Stimulated activated CD4-positive, alpha-beta T cell treated with anti-CD3 and anti-CD28 coated beads, Interleukin-2, amount 100 ng/mL, for 48 hours (primary cell): ENCODE measurements at places on chromosomes 16 and 17.

GRCh38 chr16:557463-558297 is 2.5 kb upstream of the PRR35 start:
- DNase-seq, result no peak

DNA sequence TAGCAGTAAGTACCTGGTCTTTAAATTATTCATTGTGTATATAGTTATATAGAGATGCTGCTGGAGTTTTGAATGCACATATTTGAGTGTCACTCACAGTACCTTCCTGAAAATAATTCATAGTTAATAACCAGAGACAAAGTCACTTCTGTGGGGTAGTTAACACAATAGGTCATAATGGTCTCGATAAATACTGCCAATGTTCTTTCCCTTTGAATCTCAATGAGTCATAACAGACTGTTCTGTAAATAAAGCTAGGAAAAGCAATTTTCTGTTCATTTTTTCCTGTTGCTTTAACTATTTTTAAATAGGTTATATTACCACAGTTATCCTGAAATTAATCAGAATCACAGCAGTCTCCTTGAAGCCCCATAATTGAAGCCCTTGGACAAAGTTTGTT is 87.2 kb downstream of the MAP2K4 start:
- no peak for DNase-seq

- no peak for DNase-seq
Measured at GRCh38 chr16:66426112-66427035, 721 bp upstream of the BEAN1 start.

DNA sequence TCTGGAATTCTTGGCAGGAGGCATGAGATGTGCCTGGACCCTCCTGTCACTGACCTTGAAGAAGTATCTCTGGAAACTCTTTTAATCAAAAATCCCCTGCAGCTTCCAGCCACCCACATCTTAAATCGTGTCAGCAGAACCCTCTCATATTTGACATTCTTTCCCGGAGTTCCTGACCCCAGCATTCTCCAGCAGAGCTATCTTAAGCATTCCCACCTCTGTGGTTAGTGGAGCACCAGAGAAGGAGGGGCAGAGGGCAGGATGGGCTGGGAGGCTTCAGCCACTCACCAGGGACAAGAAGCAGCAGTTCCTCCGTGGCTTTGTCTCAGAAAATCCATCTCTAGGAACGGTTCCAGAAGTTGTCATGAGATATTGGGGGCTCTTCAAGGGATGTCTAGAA is 149.9 kb downstream of the RGS9 start:
- DNase-seq, result no peak

DNA sequence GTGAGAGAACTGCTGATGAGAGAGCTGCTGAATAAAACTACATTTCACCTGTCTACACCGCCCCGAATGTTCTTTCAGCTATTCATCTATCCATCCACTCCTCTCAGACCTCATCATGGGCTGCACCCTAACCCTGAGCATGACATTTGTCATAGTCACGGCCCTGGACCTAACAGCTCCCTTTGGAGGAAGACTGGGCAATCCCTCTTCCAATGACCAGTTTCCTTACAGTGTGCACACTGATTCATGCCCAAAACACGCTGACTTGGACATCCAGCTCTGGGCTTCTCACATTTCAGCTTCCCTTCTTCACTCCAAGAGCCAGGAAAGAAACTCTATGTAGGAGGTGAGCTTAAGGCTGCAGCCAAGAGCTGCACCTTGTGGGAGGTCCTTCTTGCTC is 41.8 kb upstream of the ARL4D start:
- no peak for DNase-seq

DNA sequence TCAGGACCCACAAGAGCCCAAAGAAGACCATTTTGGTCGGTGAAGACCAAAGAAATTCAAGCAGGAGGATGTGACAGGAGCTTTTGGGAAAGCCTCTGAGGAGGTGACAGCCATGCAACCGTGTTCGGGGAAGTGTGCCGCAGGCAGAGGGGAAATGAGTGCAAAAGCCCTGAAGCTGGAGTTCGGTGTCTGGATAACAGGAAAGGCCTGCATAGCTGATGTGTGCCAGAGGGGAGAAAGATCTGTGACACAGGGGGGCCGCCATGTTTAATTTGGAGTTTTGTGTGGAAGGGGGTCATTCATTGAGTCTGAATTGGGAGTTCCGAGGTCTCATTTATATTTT is 870 bp upstream of the ZC3H7A start:
- DNase-seq, result no peak

GRCh38 chr16:1283296-1283695 is 26.1 kb upstream of the UBE2I start:
- DNase-seq, result no peak

- no peak for DNase-seq
Measured at GRCh38 chr17:15998031-15998562, 1.4 kb downstream of the ZSWIM7 start.

DNA sequence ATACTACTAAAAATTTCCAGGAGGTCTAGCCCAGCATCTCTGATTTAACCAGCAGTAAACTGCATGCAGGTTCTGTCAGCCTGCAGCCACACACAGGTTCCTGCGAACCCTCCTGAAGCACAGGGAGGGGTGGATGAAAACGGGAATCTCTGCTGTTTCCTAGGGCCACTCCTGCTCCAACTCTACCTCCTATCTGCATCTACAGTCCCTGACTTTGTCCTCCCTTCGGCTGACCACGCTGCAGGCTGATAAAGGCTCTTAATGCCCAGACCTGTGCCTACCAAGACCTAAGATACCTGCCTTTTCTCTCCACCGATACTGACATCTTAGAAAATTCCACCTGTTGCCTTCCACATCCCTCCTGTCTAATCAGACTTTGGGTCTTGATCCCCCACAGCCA is 50.2 kb downstream of the CYTH1 start:
- DNase-seq, result no peak

DNA sequence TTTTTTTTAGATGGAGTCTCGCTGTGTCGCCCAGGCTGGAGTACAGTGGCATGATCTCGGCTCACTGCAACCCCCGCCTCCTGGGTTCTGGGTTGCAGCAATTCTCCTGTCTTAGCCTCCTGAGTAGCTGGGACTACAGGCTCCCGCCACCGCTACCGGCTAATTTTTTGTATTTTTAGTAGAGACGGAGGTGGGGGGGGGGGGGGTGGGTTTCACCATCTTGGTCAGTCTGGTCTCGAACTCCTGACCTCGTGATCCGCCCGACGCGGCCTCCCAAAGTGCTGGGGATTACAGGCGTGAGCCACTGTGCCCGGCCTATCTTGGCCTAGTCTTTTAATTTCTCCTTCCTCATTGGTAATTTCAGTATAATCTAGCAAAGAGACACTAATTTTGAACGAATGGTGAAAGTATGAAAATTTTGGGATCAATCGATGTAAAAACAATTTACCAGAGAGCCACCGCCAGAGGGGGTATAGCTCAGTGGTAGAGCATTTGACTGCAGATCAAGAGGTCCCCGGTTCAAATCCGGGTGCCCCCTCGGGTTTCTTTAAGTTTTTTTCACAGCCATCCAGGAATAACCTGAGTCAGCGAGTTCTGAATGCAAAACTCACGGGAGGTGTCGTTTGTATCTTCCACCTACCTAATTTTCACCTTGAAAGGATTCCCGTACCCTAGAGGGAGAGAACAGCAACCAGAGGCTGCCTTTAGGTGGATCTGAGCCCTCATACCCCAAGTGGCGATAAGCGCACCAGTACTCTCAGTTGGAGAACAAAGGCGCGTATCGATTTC is 2.5 kb upstream of the LASP1 start:
- DNase-seq, result peak; percentile 62

GRCh38 chr17:38879878-38880665 is 10.2 kb downstream of the LASP1 start:
- no peak for DNase-seq

- no peak for DNase-seq
Measured at GRCh38 chr16:88370365-88370764, 12.4 kb upstream of the ZNF469 start.

DNA sequence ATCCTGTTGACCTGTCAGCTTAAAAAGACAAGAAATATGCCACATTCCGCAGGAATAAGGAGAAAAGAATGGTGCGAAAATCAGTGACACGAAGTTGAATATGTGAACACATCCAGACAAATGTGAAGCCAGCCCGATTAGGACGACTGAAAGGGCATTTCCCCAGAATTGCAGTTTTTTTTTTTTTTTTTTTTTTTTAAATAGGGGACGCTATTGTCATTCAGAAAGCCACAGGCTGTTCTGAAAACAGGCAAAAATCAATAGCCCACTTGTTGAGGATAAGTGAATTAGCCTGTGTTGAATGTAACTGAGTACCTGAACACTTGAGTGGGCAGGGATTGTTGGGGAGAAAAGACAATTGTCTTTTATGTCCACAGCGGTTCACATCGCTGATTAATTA is 507.1 kb downstream of the WWOX start:
- no peak for DNase-seq

GRCh38 chr17:66835476-66835875 is 559 bp downstream of the CACNG5 start:
- DNase-seq, result no peak

GRCh38 chr16:194516-194915 is 14.3 kb downstream of the HBQ1 start:
- DNase-seq, result no peak

GRCh38 chr17:4852567-4853207 is 19.5 kb downstream of the MINK1 start:
- no peak for DNase-seq

GRCh38 chr16:56262148-56262547 is 70.9 kb downstream of the GNAO1 start:
- no peak for DNase-seq

DNA sequence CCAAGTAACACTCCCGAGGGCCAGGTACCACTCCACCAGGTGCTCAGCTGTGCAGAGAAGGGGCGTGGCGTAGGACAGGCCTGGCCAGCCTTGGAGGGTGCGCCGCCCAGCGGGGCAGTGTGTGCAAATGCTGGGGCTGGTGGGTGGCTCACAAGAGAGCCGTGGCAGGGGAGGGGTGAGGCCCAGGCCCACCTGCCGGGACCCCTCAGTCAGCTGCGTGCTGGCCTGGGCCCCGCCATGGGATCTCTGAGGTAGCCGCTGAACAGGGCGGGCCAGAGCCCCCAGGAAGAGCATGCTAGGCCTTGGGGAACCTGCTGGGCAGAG is 8.8 kb downstream of the TPSG1 start:
- DNase-seq, result no peak

- no peak for DNase-seq
Measured at GRCh38 chr16:27355610-27356009, 41.8 kb downstream of the IL4R start.

DNA sequence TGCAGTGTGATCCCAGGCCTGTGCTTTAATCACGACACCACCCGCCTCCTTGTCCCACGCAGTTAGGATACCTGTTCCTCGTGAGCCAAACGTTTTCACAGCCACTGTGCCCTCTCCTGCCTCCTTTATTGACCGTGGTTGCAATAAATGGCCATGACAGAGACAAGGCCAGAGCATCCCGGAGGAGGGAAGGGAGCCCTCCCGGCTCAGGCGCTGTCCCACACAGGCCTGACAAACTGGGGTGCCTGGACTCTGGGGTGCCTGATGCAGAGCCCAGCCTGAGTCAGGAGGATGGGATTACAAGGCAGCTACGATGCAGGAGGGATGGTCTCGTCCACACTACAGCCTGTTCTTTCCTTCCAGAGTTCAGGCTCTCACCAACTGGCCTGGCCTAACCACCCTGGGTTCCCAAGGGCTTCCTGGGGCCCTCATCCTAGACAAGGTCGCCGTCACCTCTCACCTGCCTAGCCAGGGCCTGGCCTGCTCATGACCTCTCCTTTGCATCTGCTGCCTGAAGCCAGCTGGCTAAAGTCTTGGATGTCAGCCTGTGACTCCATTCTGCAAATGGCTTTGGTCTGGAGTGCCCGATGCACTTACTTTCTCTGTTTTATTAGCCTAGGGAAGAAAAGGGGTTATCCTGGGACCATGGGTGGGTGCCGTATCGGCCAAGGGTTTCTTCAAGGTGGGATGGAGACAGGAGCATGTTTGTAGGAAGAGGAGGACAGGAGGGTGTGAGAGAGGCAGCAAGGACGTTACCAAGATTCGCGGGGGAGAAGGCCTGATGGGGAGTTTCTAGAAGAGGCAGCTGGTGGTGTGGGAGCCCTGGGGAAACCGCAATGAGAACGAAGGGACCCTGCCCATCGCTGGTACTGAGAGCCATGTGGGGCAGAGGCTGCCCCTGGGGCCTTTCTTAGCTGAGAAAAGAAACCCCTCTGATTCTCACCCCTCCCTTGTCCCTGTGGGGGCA is 234.3 kb upstream of the TNRC6C start:
- DNase-seq, result no peak

DNA sequence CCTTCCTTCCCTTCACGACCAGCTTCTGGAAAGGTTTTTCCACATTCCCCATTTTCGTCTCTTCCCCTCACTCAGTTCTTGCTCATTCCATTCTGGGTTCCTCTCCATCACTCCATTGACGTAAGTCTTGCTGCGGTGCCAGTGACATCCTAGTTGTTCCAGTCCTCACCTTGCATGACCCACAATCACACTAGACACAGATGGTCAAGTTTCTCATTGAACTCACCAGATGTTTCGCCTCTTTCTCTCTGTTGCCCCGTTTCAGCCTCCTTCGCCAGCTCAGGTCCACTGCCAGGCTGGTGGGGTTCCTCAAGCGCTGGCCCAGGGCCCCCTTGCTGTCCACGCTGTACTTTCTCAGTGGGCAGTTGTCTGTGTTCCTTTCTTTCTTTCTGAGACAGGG is 43.4 kb downstream of the CCDC42 start:
- no peak for DNase-seq

- no peak for DNase-seq
Measured at GRCh38 chr16:85524630-85525419, 88.3 kb upstream of the GSE1 start.

DNA sequence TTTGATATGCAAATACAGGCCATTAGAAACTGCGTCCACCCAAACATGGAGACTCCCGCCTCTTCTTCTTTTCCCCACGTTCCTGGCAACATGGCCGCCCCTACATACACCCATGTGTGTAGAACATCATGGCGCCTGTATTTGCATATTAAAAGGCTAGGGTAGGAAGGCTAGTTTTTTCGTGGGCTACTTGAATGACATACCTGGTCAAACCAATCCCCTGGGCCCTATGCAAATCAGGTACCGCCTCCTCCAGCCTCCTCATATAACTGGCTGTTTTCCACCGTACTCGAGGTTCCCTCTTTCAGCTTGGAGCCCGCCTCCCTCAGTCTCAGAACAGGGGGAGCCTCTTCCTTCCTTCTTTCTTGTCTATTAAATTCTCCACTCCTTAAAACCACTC is 840 bp upstream of the CD300LB start:
- no peak for DNase-seq

DNA sequence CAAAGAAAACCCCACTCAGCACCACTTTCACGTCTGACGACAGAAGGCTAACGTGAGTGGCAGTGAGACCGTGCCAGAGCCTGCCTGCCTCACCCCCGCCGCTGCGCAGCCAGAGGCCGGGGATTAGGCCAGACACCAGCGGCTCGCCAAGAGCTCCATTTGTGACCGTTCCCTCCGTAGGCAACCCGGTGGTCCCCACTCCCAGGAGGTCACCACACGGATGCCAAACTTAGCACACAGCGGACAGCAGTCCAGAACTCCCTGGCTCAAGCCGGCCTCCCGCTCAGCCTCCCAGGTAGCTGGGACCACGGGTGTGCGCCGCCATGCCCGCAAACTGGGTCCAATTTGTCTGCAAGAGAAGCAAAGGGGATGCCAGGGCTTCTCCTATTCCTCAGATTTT is 104.6 kb downstream of the ANKRD11 start:
- DNase-seq, result no peak

GRCh38 chr17:35129973-35130351 is 8.5 kb downstream of the FNDC8 start:
- DNase-seq, result no peak
